Hippocampal formation (tissue), 2 donors: ENCODE measurements at places on chromosomes 4 and X.

- no peak for DNase-seq
Observed at GRCh38 chrX:136619899-136620505, 28.0 kb upstream of the CD40LG start.

DNA sequence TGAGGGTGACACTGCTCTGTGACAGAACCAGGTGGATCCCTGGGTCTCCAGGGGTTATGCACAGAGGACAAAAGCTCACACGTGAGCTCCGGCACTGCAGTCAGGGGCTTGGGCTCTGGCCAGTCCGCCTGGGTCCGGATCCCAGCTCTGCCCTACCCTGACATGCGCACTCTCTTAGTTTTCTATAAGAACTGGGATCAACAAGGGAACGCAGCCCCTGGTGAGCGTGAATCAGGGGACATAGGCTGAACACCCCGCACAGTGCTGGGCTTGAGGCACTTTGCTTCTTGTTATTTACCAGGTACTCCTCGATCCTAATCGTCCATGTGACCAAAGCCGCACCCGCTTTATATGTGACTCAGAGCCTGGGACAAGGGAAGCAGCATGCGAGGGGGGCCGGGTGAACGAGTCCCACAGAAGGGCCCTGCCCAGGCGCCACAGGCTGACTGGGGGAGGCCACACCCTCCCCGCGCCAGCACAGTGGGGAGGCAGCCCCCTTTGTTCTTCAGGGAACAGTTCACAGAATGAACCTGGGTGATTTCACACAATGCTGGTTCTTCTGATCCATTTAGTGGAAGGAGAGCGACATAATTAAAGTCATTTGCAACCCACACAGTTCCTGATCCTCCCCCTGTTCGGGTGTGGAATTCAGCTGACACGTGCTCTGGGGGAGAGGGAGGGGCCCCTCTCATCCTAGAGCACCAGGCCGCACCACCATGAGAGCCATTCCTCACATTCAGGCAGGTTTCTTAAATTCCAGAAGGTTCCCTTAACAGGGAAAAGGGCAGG lies 55.5 kb downstream of the WFS1 start:
- no peak for DNase-seq

- DNase-seq: peak; percentile 65
Observed at GRCh38 chr4:77818602-77819403, at the start of gene CNOT6L. TSS of gene CNOT6L (minus strand) at chr4:77819368. CDS start at chr4:77819308, 60 bp downstream.

DNA sequence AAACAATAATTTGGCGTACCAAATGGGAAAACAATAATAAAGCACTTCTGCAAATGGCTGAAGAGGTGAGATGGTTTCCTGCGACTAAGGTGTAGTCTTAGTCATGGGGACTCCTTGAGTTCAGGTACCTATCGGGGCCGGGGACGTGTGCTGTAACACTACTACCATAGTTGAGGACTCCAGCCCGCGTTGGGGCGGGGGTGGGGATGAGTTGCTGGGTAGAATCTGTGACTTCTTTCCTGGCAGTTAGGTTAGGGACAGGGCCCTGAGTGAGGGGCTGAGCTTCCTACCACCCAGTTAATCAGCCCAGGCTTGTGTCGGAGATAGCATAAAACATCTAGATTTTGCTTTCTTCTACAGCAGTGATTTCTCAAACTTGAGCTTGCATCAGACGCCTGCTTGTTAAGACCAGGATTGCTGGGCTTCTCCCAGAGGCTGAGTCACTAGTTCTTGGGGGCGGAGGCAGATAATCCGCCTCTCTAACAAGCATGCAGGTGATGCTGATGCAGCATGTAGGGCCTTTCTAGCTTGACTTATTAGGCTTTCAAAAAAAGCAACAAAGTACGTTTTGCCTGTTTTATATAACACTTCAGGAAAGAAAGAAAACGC lies 30.2 kb downstream of the RBBP7 start:
- no peak for DNase-seq
